ENCODE measurements at places on chromosomes 11 and 22.

GRCh38 chr22:33335611-33336279, 277.6 kb upstream of the SYN3 start:
- no peak for DNase-seq

DNA sequence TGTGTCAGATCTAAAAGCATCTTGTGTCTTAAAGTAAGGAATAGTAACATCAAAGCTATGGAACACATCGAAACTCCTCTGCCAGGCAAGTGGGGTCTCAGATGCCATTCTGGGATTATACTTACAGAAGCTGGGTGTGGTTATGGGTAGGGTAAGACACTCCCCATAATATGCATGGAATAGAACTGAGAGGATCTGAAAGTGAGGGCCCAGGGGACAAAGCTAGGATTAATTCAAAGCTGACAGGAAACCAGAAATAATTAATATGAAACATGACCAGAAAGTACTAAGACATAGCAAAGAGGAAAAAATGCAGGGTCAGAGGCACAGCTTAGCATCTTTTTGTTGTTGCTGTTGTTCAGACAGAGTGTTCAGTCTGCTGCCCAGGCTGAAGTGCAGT, 40.2 kb upstream of the EED start:
- DNase-seq: no peak

DNA sequence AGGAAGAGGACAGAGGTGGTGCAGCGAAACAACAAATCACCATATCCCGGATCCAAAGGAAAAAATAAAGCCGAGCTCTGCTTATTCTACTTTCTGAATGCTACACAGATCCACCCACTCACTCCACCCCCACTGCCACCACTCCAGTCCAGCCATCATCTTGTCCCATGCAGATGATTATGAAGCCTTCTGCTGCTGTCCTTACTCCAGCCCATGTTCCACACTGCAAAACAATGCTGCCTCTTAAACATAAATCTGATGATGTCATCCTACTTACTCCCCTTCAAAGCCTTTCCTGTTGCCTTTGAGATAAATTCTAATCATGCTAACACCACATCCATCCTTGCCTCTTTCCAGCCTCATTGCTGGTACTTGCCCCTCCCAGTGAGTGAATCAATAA, 6.5 kb upstream of the DRD2 start:
- DNase-seq: no peak

GRCh38 chr11:64371201-64371600, 12.2 kb downstream of the RPS6KA4 start:
- DNase-seq: no peak
